ENCODE measurements at places on chromosomes 6 and 20. TPM values are rescaled to one million over a fixed set of nuclear protein-coding genes. Genes with fewer than 3 reads are reported as not detected.

DNA sequence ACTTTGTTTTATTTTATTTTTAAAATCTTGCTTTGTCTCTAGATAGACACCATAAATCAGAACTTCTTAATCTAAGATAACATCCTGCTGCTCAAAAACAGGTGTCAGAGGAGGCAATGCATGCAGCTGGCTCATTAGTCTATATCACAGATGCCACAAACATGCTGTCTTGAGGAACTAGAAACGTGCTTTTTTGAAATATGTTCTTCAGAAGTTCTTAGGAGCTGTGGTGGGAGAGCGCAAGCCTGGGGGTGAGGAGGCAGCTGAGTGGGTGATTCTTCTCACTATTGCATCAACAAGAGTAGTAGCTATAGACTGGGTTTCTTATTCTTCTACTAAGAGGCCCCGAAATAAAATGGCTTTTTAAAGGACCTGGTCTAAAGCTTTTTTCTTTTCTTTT lies 23.4 kb downstream of the IL22RA2 start:
- DNase-seq = no peak

DNA sequence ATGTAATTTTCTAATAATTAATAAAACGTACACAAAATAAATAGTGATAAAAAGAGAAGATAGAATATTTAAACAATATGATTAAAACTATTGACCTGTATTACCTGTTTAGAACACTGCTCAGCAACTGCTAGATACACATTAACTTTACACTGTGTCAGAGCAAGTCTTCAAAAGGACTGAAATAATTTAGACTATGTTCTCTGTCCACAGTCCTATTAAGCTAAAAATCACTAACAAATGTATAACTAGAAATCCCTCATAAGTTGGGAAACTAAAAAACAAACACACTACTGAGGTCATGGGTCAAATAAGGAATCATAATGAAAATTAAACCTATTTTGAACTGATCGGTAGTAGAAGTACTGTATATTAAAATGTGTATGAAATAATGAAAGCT lies 181.7 kb downstream of the QKI start:
- no peak for DNase-seq

DNA sequence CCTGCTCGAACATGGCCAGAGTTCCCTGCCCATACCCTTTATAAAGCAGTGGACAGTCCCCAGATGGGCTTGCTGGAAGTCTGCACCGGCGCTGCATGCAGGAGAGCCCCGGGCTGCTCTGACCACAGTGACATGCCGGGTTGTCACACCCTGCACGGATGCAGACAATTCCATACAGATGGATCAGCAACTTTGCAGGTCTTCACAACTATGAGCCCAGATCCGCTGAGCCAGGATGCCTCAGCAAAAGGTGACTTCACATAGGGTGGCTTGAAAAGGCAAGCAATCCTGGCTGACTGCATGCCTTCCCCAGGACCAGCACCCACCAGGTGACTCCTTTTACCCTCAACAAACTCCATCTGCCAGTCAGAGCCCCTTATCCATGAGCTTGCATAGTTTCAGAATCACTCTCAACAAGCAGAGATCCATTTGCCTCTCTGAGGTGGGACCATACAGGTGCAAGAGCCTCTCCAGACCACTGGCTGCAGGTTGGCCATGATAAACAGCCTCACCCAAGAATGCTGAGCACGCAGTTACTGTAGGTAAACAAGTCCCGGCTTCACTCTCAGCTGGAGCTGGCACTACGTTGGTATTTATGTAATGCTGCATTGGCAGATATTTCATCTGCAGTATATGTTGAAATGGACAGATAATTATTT lies 183.0 kb upstream of the QKI start:
- no peak for DNase-seq

DNA sequence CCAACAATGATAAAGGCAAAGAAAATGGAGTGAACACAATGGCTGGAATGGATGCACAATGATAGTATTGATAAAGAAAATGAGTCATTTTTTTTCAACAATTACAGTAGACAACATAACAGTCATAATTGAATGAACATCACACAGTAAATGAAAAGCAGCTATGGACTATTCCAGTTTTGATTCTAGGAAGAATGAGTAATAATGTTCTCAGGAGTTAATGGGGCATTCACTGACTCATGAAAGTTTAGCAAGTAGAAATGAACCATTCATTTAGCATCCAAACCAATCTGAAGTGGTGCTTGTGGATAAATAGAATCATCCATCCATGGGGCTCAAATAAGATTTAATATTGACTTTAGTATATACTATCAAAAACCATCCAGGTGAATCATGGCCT lies 1029.5 kb upstream of the GJE1 start:
- no peak for DNase-seq

GRCh38 chr20:2109425-2110210 lies 8.0 kb downstream of the STK35 start:
- DNase-seq = no peak

Gene DACT2
- 1.4 TPM for total RNA-seq

Gene DNPH1
- 81.1 TPM for total RNA-seq

Gene SAMD10
- 5.1 TPM for total RNA-seq

Gene CGAS
- total RNA-seq = 14.6 TPM

Measured in esophagus squamous epithelium (tissue), 5 donors.